ENCODE measurements at places on chromosomes 12 and 14.

DNA sequence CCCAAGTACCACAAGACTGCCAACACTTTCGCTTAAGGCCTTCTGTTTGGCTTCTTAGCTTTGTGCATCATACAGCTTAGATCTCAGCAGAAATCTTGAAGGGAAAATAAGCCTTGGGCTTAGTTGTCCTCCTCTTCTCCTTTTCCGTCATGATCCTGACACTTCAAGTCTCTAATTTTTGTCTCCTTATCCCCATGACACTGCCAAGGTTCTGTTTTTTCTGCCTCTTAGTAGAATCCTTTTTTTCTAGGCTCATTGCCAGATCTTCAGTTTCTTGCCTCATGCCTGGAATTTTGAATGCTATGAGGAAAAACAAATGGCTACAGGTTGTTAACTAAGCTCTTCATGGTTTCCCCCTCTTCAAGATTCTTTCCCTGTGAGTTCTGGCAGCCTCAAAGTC is 450.4 kb downstream of the LRFN5 start:
- no peak for DNase-seq

DNA sequence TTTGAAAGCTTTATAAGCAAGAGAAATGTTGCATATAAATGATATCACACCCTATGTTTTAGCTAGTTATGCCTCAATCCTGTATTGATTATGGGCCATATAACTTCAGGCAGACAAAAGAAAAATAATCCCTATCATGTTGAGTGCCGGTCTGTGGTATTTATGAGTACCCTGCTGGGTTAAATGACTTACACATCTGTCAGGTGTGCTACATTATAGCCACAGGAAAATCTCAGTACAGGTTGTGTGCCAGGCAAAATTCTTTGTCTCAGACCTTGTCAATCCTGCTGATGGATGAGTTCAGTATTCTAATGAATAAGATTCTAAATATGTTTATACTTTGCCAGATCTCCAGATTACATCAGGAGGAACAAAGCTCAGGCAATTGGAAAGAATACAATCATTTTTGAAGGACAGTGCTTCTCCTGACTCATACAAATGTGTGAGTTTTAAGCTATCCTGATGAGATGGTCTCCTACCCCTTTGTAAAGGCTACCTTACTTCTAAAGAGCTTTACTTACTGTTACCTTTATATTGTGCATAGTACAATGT is 109.8 kb upstream of the FOXG1 start:
- no peak for DNase-seq

DNA sequence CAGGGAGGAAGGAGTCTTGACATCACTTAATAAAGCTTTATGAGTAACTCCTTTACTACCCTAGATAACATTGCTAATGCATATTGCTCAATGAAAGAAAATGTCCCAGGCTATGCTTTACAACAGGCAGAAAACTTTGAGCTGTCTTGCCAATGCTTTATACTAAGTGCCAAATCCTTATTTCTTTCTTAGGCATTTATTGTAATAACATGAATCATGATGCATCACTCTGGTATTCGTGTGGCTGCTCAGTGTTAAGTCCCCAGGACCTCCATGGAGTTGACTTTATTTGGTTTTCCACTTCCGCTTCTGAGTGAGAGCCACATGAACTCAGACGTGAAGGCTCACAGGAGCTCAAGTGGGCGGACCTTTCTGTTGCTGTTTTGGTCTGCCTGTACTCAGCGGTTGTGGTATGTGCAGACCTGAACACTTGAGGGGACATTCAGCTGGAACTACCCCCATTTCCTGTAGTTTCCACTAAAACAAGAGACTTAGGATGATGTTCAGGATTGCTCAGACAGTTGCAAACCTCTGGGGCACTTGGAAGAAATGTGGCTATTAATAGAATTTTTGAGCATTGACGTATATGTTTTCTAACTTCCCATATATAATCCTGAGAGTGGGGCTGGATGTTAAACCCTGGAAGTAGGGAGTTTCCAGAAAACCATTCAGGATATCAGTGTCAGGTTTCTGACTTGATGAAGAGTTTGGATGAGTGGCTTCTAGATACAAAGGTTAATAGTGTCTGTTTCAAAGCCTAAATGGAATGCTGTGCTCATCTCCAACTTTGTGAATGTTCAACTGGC is 258.6 kb downstream of the MSRB3 start:
- no peak for DNase-seq

DNA sequence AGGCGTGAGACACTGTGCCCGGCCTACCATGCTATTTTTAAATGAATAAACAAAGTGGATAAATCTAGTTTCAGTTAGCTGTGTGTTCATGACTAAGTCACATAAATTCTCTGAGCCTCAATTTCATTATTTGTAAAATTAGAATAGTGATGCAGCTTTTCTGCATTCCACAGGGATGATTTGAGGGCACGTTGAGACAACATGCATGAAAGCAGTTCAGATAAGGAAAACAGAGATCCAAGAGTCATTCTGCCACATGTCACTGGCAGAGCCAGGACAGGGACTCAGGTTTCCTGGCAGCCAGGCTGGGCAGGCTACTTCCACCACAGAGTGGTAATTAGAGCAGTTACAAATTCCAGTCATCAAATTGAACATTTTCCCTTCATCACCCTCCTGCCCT is 2.9 kb upstream of the PPP4R4 start:
- DNase-seq = peak; percentile 54

DNA sequence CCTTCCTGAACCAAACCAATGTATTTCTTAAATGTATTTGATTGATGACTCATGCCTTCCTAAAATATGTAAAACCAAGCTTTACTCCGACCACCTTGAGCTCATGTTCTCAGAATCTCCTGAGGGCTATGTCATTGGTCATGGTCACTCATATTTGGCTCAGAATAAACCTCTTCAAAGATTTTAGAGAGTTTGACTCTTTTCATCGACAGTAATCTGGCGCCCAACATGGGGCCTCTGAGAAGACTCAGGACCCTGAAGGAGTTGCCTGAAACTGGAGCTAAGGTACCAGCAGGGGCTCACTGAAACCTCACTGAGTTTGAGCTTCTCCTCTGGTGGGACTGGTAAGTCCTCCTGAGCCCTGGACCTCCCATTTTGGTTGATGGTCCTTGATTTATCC is 17.2 kb upstream of the PSMC1 start:
- no peak for DNase-seq

- no peak for DNase-seq
These were observed 87.8 kb downstream of the FLRT2 start for GRCh38 chr14:85617791-85618190.

GRCh38 chr14:80477388-80478160 is 266.3 kb upstream of the DIO2 start:
- no peak for DNase-seq

DNA sequence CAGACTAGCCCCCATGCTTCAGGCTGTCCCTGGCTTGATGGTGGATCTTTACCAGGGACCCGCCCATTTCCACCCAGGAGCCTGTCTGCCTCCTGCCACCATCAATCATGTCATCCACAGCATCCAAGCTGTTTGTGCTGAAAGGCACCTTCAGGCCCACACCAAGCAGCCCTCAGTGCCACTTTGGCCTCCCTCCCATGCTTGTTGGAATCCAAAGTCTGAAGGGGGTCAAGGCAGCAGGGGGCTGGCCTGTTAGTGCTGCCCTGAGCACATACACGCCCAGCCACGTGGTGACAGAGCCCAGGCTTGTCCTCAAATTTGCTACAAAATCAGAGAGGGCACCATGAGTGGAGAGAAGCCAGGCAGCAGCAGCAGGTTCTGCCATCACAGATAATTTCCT is 1146.8 kb downstream of the FSCB start:
- DNase-seq = no peak

GRCh38 chr12:72388322-72388721 is 116.2 kb downstream of the TRHDE start:
- DNase-seq = no peak

- DNase-seq = no peak
These were observed 44.7 kb downstream of the FSCB start for GRCh38 chr14:44462381-44462780.

GRCh38 chr12:14272956-14273912 is 92.2 kb upstream of the ATF7IP start:
- no peak for DNase-seq

DNA sequence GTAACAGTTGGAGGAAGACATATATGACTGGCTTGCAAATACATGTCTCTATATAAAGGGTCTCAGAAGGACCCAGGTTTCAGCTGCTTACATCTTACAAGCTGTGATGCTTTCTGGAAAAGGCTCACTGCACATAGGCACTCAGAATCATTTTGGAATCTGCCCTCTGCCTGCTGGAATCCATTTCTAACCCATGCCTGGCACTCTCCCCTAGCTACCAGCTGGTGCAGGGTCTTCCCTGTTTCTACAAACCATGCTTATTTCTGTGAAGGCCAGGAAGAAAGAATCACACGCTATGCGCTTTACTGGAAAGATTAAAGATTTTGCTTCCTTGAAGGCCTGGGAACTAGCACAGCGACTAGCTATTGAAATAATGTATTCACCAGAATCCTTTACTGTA is 151.3 kb downstream of the DICER1 start:
- DNase-seq = no peak

- DNase-seq = no peak
These were observed 66.5 kb downstream of the CACNA1C start for GRCh38 chr12:2119266-2119665.

DNA sequence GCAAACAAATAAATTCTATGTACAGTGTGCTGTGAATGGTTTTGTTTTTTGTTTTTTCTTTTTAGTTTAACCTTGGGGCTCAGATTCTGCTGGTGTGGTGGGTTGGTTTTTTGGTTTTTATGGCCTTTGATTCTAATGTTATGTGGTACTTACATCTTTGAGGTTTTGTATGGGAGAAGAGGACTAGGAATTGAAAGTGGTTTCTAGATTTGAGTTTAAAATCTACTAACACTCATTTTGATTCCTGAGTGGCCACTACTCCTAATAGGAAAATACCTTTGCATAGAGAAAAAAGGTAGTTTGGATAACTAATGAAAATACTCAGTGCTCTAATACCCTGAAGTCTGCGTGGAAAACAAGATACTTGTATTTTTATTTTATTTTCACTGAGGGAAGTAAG is 137.7 kb downstream of the MON2 start:
- DNase-seq = no peak

DNA sequence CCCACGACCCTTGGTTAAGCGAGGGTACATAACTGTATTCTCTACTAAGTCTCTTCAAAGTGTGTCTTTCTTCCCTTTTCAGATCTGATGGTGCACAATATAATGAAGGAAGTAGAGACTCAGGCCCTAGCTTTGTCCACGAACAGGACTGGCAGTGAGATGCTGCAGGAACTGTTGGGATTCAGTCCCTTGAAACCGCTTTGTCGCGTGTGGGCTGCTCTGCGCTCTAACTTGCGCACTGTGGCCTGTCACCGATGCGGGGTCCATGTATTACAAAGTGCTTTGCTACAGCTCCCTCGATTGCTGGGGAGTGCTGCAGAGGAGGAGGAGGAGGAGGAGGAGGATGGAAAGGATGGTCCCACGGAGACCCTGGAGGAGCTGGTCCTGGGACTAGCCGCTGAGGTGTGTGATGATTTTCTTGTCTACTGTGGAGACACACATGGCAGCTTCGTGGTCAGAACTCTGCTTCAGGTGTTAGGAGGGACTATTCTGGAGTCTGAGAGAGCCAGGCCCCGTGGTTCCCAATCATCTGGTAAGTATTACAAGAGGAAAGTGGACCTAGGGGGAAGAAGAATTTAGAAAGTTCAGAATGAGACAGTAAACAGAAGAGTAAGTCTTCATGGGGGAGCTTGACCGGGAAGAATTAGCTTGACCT is 803 bp downstream of the NOP9 start:
- DNase-seq = no peak

DNA sequence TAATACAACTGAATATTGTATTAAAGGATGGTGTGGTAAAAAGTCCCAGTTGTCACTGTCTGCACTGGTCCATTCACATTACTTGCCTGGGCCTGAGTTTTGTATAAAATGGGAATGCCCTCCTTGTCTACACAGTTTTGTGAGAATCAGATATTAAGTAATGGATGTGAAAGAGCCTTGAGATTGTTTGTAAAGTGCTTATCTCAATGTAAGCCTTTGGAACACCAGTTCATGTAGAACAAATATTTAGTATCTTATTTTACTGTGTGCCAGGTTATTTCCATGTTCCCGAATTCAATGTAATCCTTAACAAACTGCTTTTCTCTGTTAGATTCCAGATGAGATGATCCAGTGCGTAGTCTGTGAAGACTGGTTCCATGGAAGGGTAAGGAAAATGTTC is 7.5 kb downstream of the UBR7 start:
- DNase-seq = no peak

DNA sequence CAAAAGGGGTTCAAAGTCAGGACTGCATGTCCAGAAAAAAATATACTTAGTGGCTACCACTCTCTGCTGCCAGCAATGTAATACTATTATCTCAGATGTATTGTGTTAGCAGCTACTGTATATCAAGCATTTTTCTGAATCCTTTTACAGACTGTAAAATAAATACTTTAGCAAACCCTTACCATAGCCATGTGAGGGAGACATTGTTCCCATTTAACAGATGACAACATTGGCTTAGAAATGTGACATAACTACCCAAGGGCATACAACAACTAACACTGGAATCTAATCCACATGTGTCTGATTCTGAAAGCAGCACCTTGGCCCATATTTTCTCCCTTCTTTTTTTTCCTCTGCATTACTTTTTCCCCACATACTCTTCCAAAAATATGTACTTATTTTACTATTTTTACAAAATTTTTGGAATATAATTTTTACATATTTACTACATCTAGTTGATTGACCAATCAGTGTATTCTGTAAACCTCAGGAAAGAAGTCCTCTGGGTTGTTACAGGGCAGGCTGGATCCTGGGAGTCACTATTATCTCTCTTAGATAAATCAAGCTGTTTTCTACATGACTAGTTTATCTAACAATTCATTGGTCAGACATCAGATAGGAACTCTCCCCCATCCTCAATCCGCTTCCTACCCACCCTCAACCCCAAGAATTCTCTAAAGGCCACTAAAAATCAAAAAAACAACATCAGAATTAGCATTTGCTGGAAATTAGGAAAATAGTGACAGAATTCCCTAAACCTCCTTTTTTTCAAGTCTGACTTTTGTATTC is 154.1 kb downstream of the BTG1 start:
- DNase-seq = no peak

GRCh38 chr12:3604286-3604685 is 113.3 kb downstream of the PRMT8 start:
- DNase-seq = no peak

DNA sequence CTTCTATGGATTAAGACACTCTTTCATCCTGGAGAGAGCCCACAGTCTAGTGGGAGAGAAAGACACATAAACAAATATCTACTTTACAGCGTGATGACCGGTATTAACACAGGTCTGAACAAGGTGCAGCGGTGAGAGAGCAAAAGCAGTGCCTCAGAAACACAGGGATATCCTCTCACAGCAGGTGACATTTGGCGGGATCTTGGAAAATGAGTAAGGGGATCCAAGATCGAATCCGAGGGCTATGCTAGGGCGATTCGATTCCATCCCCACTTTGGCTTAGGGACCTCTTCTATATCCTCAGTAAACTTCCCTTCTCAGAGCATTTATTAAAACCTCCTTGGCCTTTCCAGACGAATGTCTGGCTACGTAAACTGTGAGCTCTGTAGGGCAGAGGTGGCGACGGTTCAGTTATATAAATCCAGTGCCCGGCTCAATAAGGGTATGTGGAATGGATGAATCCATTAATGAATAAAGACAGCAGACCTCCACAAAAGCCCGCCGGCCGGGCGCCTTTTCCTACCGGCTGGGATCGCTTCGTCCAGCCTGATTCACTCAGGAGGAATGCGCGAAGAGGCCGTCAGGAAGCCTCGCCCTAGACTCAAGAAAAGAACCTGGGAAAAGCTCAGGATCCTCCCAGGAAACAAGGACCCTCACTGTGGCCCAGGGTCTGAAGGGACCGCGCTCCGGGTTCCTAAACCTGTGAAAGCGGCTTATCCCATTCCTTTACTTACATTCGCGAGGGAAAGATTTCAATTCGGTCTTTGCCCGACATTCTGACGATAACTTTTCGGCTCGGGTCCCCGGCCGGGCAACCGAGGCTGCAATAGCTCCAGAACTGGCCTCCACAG is 455 bp downstream of the ATP6V1D start:
- peak; percentile 3 for DNase-seq

Measured in cerebellum (tissue), 4 donors.